Kidney epithelial cell (primary cell): ENCODE measurements at places on chromosomes 16 and 17.

DNA sequence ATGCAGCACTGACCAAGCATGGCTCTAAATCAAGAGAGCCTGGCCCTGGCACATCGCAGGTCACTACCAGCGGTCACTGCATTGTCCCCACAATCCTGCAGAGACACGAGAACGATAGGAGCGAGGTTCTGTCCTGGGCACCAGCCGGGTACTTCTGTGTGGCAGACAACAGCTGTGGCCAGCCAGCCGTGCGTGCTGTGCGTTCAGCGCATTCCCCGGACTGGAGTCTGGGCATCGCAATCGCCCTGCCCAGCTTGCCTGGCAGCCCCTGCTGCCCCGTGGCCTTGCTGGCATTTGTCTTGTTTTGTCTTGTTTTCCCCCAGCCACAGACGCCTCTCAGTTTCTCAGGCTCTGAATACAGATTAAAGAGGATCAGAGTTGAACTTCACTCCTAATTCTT lies 33.9 kb downstream of the COTL1 start:
- no peak for DNase-seq

GRCh38 chr16:4968879-4969483 lies 10.9 kb downstream of the SEC14L5 start:
- DNase-seq = no peak

DNA sequence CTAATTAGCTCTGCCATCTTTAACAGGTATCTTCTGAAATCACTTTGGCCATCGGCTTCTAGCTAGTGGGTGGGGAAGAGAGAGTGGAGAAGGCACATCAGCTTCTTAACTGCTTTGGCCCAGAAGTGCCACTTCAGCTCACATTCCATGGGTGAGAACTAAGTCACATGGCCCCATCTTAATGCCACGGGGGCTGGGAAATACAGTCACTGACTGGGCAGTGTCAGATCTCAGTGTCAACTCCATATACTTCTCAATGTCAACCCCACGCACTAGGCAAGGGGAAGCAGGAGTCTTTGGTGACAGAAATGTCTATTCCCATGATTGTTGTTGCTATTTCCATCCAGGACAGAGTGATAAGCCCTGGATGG lies 29.4 kb downstream of the CCR7 start:
- no peak for DNase-seq

DNA sequence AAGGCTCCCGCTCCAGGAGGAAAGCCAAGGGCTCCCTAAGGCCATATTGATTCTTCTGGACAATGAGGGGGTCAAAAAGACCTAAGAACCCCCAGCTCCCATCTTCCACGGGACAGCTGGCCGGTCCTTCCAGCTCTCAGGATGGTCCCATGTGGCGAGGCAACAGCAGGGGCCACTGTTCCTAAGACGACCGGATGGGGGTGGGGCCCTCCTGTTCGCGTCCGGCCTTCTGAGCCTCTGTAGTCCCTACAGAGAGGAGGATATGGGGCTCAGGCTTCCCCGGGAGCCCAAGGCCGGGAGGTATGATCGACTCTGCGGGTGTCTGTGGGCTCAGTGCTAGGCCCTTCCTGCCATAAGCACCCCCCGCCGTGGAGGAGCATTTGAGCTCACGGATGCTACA lies 6.0 kb upstream of the DCXR start:
- no peak for DNase-seq

GRCh38 chr16:1990351-1991134 lies 773 bp downstream of the SYNGR3 start:
- DNase-seq = no peak

DNA sequence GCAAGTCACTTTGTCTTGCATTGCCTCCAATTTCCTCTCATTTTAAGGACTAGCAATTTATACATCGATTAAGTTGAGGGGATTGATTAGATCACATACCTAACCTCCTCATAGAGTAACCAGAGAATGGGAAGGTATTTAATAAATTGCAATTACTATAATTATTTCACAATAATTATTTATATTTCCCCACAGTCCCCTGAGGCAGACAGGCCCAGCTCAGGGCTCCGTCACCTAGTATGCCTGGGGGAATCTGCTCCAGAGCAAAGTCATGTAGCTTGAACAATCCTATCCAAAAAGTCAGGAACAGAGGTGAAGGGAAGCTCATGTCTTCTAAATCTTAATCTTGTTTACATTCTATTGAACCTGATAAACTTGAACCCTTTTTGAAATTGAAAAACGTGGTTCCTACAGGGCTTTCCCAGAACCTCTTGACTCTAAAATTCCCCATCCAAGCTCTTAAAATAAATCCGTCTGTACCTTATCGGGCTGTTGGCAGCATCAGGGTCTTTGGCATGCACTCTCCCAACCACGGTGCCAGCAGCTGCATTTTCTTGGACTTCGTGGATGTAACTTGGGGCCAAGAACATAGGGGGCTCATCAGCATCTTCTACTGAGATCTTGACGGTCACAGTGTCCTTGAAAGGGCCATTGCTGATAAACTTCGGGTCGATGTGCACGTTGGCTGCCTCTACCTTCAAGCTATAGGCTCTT lies 140.1 kb downstream of the CDH11 start:
- DNase-seq = no peak

- DNase-seq = no peak
Measured at GRCh38 chr16:53805113-53805512, 101.2 kb downstream of the FTO start.

GRCh38 chr16:12557786-12558185 lies 245.9 kb downstream of the CPPED1 start:
- no peak for DNase-seq

DNA sequence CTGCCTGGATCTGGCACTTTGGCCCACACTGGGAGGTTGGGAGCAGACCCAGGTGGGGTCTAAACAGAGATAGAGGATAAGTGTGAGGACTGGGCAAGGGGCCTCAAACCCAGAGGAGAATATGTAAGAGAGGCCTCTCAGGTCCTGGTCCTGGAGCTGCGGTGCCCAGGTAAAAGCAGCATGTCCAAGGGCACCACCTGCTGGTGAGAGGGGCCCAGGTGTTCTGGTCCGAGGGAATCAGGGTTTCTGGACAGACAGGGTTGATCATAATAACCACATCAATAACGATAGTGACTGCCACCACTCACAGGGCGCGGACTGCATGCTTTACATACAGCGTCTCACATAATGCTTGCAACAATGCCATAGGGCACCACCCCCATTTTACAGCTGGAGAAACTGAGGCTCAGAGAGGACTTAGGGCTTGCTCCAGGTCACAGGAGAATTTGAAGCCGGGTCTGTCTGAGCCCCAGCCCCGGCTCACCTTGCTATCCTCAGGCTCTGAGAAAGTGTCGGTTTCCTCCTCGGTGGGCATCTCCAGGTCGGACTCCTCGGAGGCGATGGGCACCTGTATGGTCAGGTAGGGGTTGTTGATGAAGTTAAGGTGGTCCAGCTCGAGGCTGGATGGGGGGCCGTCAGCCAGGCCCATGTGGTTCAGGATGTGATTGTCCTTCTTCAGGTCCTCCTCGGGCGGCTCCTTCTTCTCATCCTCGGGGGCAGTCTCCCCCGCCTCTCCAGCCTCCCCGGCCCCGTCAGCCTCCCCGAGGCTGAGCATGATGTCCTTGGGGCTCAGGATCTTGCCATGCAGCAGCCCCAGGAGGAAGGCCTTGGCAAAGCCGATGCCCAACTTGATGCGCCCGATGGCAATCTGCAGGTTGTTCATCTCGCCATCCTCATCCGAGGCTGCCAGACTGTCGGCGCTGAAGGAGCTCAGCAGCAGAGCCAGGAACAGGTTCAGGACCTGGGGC lies 19.1 kb upstream of the CD79B start:
- no peak for DNase-seq

DNA sequence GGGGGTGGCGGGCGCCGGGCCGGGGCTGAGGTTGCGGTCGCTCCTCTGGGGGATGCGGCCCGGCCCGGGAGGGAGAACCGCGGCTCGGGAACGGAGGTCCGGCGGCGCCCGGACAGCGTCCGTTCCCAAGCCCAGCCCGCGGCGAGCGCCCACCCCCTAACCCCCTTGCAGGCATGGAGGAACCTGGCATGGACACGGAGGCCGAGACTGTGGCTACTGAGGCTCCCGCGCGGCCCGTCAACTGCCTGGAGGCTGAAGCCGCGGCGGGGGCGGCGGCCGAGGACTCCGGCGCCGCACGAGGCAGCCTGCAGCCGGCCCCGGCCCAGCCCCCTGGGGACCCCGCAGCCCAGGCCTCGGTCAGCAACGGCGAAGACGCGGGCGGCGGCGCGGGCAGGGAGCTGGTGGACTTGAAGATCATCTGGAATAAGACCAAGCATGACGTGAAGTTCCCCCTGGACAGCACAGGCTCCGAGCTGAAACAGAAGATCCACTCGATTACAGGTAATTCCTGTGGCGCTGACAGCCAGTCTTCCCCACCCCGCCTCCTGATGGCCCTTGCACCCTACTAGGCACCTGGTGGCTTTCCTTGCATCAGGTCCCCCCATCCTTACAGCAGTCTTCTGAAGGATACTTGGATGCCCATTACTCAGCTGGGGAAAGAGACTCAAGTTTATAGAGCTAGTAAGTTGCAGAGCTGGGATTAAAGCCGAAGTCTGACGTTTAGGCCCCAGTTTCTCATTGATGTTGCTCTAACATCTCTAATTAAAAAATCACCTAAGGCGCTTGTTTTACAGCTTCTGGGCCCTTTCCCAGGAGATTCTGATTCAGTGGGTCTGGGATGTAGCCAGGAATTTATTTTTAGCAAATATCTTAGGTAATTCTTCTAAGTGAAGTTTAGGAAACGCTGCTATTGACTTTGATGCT lies 514 bp downstream of the UBFD1 start:
- DNase-seq = no peak

- no peak for DNase-seq
Measured at GRCh38 chr16:12089492-12090150, 113.1 kb downstream of the SNX29 start.

- DNase-seq = no peak
Measured at GRCh38 chr17:66233023-66233753, 4.0 kb upstream of the APOH start.

- no peak for DNase-seq
Measured at GRCh38 chr16:11260596-11260966, 4.6 kb upstream of the SOCS1 start.

DNA sequence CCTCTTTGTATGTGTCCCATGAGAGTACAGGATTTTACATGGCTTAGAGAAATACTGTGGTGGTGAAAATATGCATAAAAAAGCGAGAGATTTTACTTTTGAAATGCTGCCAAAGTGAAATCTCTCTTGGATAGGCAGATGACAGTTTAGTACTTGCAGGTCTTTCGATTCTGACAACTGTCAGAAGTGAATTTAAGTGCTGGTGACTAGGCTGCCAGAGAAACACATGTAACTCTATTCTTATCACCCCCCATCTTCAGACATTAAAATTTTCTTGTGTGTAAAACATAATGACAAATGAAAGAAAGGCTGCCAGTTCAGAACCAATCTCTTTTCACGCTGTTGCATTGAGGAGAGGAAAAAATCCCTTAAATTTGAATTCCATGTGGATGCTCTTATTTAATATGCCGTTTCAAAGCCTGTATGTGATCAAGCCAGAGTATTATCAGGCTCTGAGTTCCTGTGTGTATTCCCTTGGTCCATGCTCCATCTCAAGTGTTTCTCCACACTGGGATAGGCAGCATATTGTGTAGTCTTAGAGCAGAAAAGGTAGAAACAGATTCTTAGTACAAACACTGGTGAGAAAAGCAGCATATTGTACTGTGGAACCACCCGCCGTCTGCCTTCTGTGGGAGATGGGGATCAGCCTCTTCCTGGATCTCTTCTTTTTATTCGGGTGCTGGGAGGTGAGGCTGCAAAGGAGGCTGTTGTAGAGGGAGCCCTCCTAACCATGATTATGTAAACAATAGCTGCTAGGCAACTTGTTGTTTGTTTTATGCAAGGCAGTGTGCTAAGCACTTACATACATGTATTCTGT lies 291.3 kb downstream of the WWOX start:
- no peak for DNase-seq

DNA sequence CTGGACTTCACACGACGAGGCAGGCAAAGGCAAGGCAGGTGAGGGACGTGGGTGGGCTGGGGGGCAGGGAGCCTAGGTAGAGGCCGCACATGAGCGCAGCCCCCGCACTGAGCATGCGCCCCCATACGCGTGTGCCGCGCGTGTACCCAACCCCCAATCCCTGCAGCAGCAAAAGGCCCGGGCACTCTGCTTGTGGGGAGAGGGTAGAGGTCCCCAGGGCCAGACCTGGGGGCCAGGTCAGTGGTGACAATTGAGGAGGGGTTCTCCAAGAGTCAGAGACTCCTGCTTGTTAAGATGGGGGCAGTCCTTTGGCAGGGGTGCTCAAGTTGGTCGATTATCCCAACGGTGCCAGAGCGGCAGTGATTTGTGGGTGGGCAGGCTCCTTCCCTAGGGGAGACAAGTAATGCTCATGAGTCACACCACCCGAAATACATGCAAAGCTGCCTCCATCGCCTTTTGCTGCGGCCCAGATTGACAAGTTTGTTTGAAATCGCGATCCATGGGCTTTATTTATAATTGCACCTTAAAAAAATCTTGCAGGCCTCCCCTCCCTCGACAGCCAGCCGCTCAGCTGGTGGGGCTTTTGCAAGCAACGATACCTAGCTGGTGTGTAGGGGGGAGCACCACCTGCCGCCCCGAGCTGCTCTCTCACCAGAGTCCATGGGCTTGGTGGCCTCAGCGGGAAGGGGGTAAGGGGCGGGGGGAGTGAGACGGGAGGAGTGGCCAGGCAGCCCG lies 1.1 kb upstream of the GIT1 start:
- no peak for DNase-seq

DNA sequence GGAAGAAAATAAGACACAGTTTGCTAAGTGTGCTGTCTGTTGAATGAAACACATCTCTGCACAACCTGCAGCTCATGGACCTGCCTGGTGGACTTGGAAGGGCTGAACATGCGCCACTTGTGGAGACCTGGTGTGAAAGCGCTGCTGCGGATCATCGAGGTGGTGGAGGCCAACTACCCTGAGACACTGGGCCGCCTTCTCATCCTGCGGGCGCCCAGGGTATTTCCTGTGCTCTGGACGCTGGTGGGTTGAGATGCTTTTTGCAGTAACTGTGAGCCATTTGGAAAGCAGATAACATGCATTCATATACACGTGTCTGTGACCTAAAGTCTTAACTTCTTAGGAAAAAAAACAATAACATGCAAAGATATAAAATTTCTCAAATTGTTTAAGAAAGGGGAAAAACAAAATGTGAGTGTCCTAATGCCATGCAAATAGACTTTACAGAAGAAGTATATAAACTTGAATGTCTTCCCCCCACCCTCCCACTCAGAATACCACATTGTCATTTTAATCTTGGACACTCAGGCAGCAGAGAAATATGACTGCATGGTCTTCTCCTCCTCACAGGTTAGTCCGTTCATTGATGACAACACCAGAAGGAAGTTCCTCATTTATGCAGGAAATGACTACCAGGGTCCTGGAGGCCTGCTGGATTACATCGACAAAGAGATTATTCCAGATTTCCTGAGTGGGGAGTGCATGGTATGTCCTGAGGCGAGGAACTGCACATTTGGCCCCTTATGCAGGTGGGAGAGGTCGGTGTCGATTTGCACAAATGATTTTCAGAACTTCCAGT lies 65.6 kb downstream of the SEC14L1 start:
- DNase-seq = no peak

DNA sequence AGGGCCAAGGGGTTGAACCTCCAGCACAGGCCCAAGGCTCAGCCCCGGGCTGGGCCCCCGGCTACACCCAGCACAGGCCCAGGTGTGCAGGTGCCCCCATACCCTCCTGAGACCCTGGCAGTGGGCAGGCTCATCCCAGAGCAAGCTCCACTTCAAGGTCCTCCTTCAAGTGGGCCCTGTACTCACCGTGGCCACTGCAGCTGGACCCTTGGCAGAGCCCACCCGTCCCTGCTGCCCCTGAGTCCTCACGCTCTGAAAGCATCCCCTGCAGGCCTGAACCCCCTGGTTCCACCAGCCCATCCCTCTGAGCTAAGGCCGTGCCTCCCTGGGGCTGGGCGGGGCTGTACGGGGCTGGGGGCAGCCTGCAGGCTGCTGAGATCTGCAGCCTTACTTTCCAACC lies 11.2 kb upstream of the CACNA1H start:
- DNase-seq = no peak
